ENCODE measurements at places on chromosomes 5 and 9.

DNA sequence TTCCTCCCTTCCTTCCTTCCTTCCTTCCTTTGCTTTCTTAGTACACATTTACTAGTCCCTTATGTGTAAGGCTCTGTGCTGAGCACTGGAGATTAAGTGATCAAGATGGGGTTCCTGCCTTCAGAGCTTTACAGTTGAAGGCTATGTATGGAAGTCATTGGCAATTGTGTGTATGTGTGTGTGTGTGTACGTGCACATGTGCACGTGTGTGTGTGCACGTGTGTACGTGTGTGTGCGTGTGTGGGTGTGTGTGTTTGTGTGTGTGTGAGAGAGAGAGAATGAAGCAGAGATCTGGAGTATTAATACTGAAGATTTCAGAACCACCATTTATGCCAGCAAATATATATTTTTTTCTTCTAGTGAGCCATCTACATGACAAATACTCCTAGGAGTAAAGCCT lies 184.9 kb upstream of the NFIB start:
- no peak for DNase-seq

GRCh38 chr5:14447958-14448911 lies 133.4 kb upstream of the OTULINL start:
- DNase-seq: peak; percentile 86

- DNase-seq: no peak
Measured at GRCh38 chr5:178589180-178590140, 733 bp downstream of the COL23A1 start.

DNA sequence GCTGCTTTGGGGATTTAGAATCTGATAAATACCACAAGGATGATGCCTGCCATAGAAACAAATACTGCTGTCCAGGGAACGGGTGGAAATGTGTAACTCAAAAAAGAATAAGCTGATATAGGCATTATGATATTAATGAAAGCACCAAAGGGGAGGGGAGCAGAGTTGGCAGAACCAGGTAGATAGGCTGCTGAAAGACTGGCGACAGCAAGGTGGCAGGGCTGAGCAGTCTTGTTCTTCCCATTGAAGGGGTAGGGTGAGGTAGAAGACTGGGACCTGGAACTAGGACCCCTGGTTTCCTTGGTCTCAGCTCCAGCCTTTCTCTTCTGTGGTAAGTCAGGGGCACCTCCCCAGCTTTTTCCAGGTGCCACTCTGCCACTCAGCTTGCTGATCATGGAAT lies 31.4 kb upstream of the TMOD1 start:
- DNase-seq: no peak

DNA sequence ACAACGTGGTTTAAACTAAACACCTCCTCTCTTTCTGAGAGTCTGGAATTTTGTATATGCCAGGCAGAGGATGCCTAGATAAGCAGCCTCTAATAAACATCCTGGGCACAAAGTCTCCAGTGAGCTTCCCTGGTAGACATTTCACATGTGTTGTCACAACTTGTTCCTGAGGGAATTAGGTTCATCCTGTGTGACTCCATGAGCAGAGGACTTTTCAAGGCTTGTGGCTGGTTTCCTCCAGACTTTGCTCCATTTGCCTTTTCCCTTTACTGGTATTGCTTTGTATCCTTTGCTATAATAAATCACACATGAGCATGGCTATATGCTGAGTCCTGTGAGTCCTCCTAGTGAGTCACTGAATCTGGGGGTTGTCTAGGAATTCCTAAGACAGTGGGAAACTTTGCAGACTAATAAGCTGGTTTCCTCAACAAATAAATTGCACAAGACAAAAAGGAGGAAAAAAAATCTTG lies 77.4 kb downstream of the NR2F1-AS1 start:
- DNase-seq: peak; percentile 67

- DNase-seq: no peak
Measured at GRCh38 chr5:110321117-110321516, 405.4 kb downstream of the TMEM232 start.

- no peak for DNase-seq
Measured at GRCh38 chr5:50667023-50667652, 701 bp downstream of the PARP8 start.

DNA sequence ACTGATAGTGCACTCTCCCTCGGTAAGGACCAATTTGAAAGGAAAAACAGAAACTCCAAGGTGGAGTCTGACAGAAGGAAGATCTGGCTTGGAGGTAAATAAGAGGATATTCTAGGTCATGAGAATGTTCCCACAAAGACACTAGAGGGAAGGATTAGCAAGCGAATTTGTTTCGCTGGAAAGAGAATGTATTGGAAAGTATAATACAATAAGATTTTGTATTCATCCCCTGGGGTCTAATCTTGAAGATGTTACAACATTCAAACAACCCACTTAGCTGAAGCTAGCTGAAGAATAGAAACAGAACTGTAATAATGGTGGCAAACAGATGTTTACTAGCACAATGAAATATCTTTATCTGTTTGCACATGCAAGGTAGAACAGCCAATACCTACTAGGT lies 158.7 kb downstream of the GNAQ start:
- no peak for DNase-seq

GRCh38 chr5:100319885-100320284 lies 215.3 kb upstream of the FAM174A start:
- no peak for DNase-seq

DNA sequence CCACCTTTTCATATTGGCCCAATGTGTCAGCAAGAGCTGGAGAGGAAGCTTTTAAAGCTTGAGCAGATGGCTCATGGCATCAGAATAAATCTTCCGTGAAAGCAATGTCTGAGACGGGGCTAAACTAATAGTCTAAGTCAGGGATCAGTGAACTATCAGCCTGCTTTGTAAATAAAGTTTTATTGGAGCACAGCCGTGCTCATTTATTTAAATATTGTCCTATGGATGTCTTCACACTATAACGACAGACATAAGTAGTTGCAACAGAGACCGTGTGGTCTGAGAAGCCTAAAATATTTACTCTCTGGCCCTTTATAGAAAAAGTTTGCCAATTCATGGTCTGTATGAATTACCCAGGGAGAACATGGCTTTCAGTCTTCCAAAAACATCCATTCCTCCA lies 85.6 kb upstream of the SLC44A1 start:
- no peak for DNase-seq

GRCh38 chr9:35951736-35952135 lies 6.2 kb downstream of the OR2S2 start:
- DNase-seq: peak; percentile 67

DNA sequence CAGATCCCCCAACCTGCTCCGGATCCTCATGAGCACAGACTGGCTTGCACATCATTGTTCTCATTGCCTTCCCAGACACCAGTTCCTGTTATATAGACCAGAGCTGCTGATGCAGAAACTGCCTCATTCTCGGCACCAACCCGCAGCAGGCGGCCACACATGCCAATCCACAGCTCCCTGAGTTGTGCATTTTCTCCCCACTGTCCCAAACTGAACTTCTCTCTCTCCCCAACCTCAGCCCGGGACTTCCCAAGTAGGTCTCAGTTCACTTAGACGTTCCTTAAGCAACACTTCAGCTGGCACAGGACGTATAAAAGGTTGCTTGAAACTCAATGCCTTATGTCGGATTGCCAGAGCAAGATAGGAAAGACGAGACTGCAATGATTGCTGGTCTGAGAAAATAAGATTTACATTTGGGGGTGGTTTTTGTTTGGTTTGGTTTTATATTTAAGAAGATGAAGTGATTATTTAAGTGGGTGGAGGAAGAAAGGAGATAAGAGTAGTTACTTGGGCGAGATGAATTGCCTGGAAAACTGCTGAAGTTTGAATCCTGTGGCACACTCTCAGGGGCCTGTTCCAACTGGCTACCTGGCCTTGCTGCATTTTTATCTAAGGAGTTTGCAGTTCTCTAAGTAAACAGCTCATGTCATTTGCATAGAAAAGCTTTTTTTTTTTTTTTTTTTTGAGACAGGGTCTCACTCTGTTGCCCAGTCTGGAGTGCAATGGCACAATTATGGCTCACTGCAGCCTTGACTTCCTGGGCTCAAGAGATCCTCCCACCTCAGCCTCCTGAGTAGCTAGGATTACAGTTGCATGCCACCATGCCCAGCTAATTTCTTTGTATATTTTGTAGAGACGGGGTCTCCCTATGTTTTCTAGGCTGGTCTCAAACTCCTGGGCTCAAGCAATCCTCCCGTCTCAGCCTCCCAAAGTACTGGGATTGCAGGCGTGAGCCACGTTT lies 155.4 kb downstream of the GOLPH3 start:
- DNase-seq: no peak

GRCh38 chr9:130305381-130305780 lies 39.8 kb downstream of the HMCN2 start:
- DNase-seq: no peak

DNA sequence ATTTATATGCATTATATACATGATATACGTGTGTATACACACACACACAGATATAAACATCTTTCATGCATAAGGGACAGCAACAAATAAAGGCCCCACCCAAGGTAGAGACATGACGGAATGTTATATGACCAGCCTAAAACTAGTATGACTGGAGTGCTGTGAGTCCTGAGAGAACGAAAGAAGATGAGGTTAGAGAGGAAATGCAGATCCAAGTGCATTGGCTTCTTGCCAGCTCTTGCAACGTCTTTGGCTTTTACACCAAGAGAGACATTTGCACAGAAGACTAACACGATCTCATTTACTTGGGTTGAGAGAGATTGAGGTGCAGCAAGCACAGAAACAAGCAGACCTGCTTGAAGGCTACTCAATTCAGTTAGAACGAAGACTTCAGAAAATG lies 23.0 kb downstream of the CDH10 start:
- DNase-seq: no peak

DNA sequence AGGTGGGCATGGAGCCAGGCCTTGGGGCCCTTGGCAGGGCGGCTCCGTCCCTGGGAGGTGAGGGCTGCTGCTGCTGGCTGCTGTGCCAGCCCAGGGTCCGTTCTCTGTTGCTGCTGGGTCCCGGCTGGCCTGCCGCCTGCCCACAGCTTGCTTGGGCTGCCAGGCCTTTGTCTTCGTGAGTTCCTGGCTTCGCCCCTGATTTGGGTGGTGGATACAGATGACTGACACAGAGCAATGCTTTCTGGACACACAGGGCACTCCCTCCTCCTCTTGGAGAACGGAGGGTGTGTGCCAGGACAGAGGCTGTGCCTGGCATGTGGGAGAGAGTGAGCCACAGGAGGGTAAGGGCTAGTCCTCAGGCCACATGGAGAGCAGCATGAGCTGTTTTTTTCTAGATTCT lies 166.1 kb downstream of the MACROH2A1 start:
- no peak for DNase-seq

DNA sequence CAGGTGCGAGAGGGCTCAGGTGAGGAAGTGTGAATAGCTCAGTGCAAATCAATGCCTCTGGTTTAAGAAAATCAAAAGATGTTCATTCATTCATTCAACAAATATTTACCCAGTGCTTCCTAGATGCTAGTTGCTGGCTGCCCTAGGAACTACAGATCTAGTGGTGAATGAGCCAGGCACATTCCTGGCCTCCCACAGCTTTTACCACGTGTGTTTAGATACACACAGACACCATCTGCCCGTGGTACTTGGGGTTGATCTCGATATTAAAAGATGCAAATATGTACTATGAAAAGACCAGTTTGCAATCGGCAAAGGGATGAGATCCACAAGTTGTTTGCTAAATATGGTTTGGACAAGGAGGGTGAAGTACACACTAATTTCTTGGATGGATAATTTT lies 78.2 kb downstream of the GTF3C4 start:
- no peak for DNase-seq

- DNase-seq: no peak
Measured at GRCh38 chr9:136378170-136379002, 4.9 kb upstream of the CARD9 start.

GRCh38 chr9:117720555-117720954 lies 16.4 kb downstream of the TLR4 start:
- no peak for DNase-seq

DNA sequence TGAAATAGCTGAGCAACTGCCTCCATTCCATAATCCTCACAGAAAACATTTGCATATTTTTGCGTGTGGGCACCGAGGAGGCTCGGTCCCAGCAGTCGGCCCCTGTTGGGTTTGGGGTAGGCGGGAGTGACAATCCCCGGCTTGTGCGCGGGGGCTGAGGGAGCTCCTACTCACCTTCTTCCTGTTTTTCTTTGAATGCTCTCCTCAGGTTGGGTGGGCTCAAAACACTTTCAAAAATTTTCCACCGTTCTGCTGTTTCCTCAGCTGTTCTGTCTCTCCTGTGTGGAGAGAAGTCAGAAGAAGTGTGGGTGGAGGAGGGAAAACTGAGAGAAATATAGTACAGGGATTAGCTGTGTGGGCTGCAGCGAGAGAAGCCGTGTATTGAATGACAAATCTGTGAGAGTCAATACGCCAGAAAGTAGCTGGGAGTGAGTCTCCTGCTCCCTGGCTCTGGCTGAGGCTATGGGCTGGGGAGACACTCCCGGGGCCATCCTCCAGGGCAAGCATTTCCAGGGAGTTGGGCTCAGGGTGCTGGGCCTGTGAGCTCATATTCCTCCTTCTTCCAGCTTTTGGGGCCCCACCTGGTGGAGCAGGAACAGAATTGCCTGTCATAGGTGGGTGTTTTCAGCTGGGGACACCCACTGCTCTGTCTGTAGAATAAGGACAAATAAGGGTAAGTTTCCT lies 84.7 kb downstream of the CMYA5 start:
- DNase-seq: no peak

- no peak for DNase-seq
Measured at GRCh38 chr5:158979749-158980521, 119.8 kb downstream of the EBF1 start.

DNA sequence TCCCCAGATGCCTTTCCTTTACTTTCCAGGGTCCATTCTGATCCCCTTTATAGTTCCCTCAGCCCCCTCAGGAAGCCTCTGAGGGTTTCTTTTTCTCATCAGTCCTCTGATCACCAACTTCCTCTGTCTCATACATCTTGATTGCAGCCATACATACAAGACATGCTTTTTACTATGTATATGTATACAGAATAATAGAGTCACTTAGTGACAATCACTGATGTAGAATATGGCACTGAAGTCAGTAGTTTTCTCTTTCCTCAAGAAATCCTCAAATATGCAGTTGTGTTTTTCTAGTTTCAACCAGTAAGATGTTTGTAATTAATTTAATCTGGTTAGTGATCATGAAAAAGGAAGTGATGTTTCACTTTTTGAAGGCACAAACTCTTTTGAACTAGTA lies 364.1 kb downstream of the MAN2A1 start:
- DNase-seq: no peak

Data from RCC 7860 (cell line).